Stimulated activated CD4-positive, alpha-beta T cell treated with anti-CD3 and anti-CD28 coated beads, Interleukin-12 subunit alpha, Interleukin-12 subunit beta, amount 100 ng/mL, for 48 hours (primary cell): ENCODE measurements at places on chromosomes 3 and 15.
A peak's percentile ranks its signal among the peaks of the same experiment; 100 is the strongest.

GRCh38 chr15:70160267-70160666 is 62.5 kb upstream of the TLE3 start:
- no peak for DNase-seq

DNA sequence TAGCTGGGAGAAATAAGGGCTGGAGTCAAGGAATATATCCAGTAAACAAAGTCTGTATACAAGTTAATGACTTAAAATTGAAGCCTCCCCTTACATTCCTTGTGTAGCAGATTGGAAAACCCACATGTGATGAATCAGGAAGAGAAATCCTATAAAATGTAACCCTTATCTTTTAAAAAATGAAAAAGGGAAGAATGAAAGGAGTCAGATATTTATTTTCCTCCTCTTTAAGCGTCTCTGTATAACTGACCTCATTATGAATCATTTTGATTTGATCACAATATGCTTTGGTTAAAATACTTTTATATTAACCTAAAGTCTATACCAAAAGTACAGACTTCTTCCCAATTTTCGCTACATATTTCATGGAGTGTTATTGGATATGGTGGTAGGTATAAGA is 316.3 kb upstream of the STAC start:
- DNase-seq, result no peak

GRCh38 chr3:119517112-119517511 is 18.8 kb downstream of the TIMMDC1 start:
- no peak for DNase-seq

GRCh38 chr3:72238010-72238691 is 453.2 kb upstream of the PROK2 start:
- DNase-seq, result no peak

DNA sequence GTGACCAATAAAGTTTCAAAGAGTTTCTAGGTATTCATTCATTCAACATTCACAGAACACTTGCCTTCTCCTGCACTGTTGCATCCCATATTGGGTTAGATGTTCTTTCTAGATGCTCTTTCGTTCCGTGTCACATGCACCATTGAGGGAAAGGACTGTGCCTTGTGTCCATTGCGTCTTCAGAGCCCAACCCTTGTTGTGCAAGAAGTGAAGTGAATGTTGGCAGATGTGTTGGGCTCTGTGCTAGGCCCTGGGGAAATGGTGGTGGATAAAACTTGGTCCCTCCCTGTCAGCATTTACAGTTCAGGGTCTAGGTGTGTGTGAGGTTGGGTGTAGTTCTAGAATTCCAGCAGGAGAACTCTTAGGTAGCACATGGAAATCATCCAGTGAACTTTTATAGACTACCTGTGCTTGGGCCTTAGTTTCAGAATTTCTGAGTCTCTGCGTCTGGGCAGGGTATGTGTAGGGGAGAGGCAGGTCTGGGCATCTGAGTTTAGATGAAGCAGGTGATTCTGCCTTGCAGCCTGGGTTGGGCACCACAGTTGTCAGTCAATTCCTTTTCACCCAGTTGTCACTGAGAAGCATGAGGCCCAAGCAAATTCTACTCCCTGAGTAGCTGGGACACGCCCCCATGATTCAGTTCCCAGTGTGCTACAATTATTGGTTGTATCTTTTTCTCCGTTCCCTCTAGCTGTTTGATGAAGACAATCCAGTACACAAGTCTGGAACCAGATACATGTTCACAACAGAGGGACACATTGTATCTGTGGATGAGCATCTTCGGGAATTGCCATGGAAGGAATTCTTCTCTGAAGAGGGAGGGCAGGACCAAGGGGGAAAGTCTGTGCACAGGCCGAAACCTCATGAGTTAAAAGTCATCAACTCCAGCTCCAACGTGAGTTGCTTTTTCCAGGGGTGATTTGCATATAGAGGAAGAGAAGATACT is 25.4 kb downstream of the EDEM1 start:
- DNase-seq, result no peak

GRCh38 chr15:62165104-62165792 is at the start of gene C2CD4B:
Gene C2CD4B, minus strand, starts transcription at chr15:62165285. Its CDS starts 301 bp downstream, at chr15:62164984.
- DNase-seq, result peak; percentile 21

DNA sequence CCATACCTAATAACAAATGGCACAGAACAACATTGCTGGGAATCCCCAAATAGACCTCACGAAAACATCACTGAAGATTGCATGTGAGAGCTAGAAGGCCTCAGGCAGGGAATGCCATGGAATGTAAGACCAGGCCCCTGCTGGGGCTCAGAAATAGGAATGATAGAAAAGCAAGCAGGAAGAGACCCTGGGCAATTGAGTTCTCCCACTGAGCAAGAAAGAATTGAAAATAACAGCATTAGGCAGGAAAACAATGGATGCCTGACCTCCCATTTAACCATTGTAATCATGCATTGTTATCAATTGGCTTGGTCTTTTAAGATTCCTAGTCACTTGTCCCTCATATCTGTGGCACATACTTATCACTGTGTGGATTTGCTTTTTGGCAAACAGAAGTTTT is 581.6 kb downstream of the FHIT start:
- DNase-seq, result no peak

DNA sequence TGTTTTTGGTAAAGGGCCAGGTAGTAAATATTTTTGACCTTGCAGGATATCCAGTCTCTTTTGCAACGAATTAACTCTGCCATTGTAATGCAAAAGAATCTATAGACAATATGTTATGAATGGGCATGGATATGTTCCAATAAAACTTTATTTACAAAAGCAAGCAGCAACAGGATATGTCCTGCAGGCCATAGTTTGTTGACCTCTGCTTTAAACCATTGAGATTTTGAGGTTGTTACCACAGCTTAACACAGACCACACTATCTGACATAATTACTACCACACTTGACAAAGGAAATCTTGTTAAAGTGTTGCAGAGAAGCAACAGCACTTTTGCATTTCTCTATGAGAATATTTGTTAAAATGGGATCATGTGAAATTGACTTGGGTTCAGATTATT is 349.3 kb downstream of the ERC2 start:
- DNase-seq, result no peak

GRCh38 chr15:35397027-35397426 is 148.9 kb downstream of the DPH6 start:
- no peak for DNase-seq

DNA sequence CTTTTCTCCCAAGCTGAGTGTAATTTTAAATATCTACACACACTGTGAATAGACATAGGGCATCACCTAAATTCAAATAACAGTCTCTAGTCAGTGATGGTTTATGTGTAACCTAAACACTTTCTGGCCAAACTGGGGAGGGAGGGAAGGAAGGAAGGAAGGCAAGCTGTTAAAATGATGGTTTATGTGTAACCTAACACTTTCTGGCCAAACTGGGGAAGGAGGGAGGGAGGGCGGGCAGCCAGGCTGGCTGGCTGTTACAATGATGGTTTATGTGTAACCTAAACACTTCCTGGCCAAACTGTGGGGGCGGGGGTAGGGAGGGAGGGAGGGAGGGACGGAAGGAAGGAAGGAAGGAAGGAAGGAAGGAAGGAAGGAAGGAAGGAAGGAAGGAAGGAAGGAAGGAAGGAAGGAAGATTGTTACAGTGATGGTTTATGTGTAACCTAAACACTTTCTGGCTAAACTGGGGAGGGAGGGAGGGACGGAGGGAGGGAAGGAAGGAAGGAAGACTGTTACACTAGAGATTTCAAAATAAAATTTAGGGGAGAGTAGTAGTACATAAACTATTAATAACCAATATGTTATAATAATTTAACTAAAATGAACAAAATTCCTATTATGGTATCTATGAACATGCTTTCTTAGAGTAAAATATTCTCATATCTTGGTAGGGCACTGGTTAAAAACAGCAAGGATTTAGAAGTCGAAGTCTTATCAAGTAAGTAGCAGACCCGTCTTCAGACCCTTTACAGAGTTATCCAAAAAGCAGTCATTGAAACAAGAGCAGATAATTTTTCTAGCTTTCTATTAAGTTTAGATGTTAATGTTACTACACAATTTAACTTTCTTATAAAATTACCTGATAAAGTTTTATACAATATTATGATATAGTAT is 148.1 kb downstream of the LMLN start:
- DNase-seq, result no peak

DNA sequence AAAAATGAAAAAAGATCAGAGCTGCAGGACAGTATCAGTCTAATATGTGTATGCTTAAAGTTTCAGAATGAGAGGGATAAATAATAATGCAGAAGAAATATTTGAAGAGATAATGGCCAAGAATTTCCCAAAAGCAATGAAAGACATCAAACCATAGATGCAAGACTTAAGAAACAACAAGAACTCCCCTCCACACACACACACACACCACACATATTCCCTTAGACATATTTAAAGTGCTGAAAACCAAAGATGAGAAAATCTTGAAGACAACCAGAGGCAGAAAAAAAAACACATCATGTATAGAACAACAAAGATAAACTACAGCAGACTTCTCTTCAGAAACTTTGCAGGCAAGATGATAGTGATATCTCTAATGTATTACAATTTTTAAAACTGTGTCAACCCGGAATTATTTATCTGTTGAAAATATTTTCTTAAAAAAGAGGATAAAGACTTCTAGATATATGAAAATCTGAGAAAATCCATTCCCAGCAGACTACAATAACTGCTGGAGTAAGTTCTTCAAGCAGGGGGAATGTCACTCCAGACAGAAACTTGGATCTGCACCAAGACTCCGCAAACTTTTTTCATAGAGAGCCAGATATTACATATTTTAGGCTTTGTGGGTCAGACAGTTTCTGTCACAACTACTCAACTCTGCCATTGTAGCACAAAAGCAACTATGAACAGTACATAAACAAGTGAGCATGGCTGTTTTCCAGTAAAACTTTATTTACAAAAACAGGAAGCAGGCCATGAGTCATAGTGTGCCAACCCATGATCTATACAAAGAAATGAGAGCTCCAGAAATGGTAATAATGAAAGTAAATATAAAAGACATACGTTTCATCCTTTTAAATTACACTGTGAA is 223.4 kb upstream of the CGNL1 start:
- DNase-seq, result no peak

- DNase-seq, result no peak
Observed at GRCh38 chr15:91100814-91101607, 954 bp downstream of the SV2B start.

DNA sequence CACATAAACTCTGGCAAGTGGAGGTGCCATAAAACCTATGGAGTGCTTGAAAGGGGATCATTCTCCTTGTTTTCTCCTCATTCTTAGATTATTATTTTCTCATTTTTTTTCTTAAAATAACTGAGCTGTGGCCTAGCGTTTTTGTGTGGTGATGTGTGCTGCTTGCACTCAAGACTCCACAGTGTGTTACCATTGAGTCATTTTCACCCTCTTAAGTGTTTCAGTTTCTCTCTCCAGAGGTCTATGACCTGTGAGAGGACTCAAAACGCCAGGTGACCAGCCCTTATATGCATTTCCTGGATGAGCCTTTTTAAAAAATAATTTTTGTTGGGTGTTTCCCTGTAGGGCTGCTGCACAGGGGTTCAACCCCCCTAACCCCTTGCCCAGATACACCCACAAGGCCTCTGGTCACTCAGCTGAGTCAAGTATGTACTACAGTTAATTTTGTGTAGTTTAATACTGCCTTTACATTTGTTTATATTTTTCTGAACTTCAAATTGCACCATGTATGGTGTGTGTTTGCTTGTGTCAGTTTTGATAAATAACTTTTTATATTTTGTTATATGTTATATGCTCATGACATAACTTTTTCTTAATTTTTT is 15.4 kb upstream of the BTLA start:
- no peak for DNase-seq

- no peak for DNase-seq
Observed at GRCh38 chr3:43194069-43194468, 88.2 kb upstream of the POMGNT2 start.

DNA sequence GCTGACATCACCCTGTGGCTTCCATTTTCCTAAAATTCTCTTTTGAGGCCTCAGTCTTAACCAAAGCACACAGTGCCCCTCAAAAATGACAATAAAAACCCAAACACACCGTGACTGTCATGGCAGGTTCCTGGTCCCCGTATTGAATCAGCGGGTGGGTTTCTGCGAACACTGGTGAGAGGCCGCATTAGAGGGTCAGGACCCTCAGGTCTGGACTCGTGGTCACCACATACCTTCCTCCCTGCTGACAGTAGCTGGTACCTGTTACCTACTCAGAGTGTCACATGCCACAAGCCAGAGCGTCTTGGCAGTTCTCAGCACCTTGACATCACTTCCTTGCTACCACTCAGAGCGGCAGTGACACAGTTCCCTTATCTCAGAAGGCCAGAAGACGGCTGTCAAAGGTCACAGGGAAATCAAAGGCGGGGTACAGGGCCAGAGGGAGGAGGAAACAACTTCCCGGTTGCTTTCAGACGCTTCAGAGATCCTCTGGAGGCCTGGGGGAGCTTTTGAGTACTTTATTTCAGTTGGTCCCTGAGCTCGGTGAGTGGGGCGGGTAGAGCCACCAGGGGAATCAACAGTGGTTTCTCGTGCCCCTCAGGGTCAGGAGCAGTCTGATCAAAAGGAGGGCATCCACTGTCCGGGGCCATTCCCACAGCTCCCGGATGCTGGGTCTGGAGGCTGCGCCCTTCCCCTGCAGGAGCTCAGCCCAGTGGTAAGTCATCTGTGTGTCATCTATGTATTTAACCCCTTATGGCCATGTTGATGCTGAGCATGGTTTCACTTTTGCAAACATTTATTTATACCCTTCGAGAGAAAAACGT is at the start of the genes CCR5AS and CCRL2:
Gene CCR5AS, minus strand, starts transcription at position 279 of the 824 bp plus-strand sequence.
Gene CCRL2, plus strand, starts transcription at position 472 of the 824 bp plus-strand sequence. CDS start 821 bp downstream, outside the sequence.
- DNase-seq, result peak; percentile 5

- peak; percentile 42 for DNase-seq
Observed at GRCh38 chr3:108153451-108153981, 62.7 kb upstream of the CD47 start.

DNA sequence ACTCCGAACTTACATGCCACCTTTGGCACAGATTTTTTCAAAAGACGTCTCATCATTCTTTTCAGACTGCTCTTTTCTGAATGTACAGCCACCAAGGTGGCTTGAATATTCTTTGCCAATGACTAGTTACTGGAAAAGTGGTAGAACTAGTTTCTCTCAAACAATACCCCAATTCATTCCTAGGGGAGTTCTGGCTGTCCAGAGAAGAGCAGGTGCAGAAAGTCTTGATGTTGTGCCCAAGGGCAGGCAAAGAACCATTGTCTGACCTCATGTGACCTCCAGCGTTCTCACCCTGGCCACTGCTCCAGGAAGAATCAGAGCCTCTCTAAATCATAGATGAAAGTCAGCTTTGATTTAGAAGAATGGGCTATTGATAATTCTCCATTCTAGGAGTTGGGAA is 5.5 kb downstream of the LMOD3 start:
- no peak for DNase-seq
